Neural crest cell (in vitro differentiated cells): ENCODE measurements at places on chromosomes 6 and 20. TPM values are rescaled to one million over a fixed set of nuclear protein-coding genes. Genes with fewer than 3 reads are reported as not detected.

The ADGB gene
- not detected in 2 replicates for total RNA-seq

The RHAG gene
- total RNA-seq, result not detected in 2 replicates

The TGM2 gene
- 1.2 and 1.4 TPM in 2 replicates for total RNA-seq

- DNase-seq, result no peak
Measured at GRCh38 chr6:107082045-107082444, 33.3 kb downstream of the BEND3 start.

GRCh38 chr20:31663838-31664695 is 26.4 kb downstream of the COX4I2 start:
- no peak for DNase-seq

- DNase-seq, result no peak
Measured at GRCh38 chr20:58169450-58169849, 59.0 kb downstream of the ANKRD60 start.

DNA sequence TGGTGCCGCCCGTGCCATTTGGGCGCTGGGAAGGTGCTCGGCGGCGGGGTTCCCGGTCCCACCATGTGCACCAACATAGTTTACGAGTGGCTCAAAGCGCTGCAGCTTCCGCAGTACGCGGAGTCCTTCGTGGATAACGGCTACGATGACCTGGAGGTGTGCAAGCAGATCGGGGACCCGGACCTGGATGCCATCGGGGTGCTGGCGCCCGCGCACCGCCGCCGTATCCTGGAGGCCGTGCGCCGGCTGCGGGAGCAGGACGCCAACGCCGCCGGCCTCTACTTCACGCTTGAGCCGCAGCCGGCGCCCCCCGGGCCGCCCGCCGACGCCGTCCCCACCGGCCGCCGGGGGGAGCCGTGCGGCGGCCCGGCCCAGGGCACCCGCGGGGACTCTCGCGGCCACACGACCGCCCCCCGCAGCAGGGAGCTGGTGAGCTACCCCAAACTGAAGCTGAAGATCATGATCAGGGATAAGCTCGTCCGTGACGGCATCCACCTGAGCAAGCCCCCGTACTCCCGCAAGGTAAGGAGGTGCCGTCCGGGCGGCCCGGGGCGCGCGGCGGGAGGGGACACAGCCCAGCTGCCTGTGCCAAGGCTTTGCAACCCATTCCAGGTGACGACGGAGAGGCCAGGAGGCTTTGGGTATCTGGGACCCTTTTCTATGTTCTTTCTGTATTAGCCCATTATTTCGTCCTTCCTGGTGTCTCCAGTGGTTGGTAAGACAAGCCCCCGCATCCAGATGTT is 547 bp downstream of the SAMD5 start:
- DNase-seq, result peak; percentile 26

DNA sequence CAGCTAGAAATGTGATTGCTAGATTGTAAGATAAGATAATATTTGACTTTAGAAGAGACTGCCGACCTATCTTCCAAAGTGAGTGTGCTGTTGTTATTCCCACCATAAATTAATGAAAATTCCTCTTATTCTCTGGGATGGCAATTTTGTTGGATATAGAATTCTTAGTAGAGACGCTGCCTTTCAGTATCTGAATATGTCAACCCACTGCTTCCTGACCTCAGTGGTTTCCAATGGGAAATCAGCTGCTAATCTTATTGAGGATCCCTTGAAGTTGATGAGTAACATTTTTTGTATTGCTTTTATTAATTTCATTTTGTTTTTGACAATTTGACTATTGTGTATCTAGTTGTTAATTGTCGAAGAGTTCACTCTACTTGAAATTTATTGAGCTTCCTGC is 313.0 kb downstream of the BMP2 start:
- no peak for DNase-seq

DNA sequence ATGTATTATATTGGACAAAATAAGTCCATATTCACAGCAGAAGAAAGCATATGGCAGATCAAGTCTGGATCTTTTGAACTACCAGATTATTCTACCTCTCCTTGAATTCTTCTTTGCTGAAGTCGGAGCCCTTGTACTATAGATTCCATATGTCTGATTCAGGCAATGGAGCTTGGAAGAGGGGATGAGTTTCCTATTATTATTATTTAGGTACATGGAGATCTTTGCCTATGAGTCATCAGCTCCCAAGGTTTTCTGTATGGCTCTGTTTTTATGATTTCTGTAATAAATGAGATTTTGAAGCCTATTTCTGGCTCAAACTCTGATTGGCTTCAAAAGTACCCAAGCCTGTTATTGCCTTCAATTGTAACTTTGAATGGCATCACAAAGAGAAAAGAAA is 72.0 kb downstream of the OPRM1 start:
- DNase-seq, result no peak

GRCh38 chr20:55365745-55366144 is 639.6 kb downstream of the CBLN4 start:
- no peak for DNase-seq

DNA sequence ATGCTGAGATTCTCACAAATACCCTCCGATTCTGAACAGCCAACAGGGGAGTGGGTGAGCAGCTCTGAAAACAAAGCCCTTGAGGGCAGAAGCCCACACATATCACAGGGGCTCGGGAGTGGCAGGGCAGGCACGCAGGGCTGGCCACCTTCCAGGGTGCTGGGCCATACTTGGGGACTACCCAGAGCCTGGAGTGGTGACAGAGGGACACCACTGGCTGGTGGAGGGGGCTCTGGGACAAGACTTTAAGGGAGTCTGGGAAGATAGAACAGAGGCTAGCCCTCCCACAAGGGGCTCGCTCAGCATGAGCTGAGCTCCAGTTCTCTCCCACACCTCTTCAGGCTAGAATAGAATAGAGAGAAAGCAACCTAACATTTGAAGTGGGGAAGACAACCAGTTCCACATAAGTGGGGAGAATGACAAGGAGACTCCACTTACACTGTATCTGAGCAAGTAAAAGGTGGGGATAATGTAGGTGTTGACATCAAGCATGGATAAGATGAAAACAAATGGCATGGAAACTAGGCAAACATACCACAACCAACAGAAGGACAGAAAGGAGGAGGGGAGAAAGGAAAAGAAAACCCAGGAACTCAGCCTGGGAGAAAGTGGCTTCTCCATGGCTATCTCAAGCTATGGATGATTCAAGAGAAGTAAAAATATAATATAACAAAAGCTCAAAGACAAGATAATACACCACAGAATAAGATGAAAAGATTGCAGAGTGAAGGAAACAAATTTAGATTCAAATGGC is 7.0 kb downstream of the PPIL1 start:
- DNase-seq, result no peak

- no peak for DNase-seq
Measured at GRCh38 chr20:33796263-33796906, 14.8 kb upstream of the CHMP4B start.

GRCh38 chr6:35398526-35398925 is 53.6 kb upstream of the FANCE start:
- no peak for DNase-seq
